ENCODE measurements at places on chromosomes 1 and 21.

- no peak for DNase-seq
Measured at GRCh38 chr1:203404546-203404945, 53.6 kb upstream of the FMOD start.

DNA sequence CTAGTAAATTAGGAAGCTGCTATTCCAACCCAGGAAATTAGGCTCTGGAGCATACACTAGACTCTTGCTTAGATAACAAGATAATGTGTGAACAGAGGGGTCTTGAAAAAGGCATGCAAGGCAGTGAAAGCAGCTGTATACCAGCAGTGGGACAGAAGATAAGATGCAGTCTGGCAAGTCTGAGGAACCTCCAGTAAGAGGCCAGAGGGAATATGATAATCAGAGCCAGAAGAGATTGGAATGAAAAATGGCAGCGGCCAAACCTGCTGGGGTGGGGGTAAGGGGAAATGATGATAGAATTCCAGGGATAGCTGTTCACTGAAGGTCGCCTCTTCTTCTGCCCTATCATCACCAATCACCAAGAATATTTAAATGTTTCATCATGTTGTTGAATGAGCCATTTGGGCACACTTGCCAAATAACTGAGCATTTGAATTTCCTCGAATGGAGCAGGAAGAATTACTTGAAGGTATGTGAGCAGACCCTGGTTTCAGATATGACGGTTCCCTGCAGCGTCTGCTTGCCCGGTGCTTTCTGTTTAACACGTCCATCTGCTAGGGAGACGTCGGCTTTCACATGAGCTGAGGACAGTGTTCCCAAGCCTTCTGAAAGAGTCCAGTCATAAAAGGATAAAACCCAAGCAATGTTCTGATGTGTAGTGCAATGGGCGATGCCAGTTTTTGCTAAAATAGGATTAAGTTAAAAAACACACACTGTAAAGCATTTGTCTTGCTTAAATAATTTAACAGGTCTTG is 173.3 kb downstream of the RWDD3 start:
- DNase-seq = peak; percentile 2

DNA sequence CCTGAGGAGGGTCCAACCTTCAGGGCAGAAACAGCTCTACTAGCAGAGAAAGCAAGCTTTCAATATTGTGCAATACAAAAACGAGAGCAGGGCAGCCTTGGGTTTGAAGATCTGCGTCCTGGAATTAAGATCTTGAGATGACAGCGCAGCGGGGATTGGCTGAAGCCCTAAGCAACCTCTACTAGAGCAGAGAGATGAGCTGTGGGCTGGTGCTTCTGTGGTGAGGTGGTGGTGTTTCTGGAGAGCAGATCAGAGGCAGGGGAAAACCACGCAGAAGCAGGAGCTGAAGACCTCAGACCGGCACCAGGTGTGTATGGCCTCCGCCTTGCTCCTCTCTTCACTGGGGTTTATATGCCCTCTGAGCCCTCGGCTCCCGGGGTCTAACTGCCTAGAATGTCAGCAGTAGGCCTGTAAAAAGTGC is 12.5 kb downstream of the TRAF3IP3 start:
- no peak for DNase-seq

DNA sequence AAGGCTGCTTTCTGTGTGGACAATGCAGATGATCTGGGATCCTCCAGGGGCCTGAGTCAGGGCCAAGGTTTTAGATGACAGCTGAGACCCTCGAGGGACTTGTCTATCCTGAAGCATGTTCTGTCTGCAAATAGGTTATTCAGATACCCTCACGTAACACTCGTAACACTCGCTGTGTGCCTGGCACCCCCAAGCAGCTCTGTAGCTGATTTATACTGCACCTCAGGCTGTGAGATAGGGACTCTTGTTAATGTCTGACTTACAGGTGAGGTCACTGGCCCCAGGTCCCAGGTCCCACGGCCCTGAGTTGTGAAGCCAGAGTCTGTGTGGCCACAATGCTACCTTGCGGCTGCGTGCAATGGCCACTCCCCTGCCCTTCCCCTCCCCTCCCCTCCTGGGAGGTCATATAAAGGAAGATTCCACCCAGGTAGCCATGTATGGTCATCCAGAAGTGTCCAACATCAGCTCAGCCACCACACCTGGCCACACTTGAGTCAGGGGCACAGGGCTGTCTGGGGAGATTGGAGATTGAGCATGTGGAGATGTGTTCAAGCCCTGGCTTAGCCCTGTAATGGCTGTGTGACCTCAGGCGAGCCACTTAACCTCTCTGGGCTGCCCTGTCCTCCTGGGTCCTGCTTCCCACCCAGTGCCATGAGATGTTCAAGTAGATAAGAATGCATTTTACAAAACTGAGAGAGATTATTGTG is 687.7 kb downstream of the MATN1 start:
- DNase-seq = no peak

- DNase-seq = peak; percentile 97
Measured at GRCh38 chr1:200483491-200484143, 73.8 kb upstream of the ZNF281 start.

- DNase-seq = no peak
Measured at GRCh38 chr1:160548960-160549664, 26.1 kb upstream of the SLAMF6 start.

DNA sequence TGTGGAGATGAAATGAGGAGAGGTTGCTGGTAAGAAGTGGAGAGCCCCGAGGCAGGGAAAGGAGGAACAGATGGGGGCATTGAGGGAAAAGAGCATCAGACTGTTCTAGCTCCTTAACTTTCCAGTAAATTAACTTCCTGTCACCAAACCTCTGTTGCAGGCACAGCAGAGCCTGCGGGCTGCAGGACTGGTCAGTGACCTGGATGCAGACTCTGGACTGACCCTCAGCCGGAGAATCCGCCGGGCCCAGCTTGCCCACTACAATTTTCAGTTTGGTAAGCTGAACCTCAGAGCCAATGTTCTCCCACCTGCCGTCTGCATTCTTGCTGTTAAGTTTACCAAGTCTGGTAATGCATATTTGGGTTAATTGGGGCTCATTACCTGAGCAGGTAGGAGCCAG is 2.5 kb upstream of the ECM1 start:
- no peak for DNase-seq

DNA sequence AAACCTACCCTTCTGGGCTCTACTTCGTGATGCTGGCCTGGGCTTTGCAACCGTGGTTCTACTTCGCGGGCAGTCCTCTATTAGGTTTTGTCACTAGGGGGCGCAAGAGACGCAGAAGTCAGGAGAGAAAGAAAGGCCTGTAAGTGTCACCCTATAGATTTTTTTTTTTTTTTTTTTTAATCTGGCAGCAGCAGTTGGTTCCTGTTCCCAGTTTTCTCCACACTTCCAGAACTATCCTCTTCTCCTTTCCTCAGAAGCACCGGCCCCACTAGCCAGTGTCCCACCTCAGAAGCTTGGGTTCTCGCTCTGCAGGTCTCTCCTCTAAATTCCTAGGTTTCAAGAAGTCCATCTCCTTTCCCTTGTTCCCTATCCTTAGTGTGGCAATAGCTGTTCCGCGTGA is 9.1 kb upstream of the LCE2D start:
- DNase-seq = peak; percentile 60

GRCh38 chr1:212610575-212610967 is 2.0 kb downstream of the ATF3 start:
- DNase-seq = no peak

- DNase-seq = no peak
Measured at GRCh38 chr1:69688193-69688592, 120.5 kb downstream of the LRRC7 start.

GRCh38 chr1:153977250-153978240 is at the start of gene JTB:
Gene JTB (minus strand): TSS chr1:153977674. CDS start chr1:153977252, 422 bp downstream.
- DNase-seq = peak; percentile 82
